Liver (tissue), 10 donors: ENCODE measurements at places on chromosomes 12 and 14.

- H3K4me1 ChIP-seq = peaks cover 9% of the 10 kb centered on the region
- H3K27ac ChIP-seq = no peak overlapping the region
- DNase-seq = no peak
- no peak overlapping the region for H3K4me3 ChIP-seq
- H3K27me3 ChIP-seq = no peaks in the 10 kb centered on the region
Measured at GRCh38 chr14:96793547-96793946, 3.6 kb upstream of the VRK1 start.

DNA sequence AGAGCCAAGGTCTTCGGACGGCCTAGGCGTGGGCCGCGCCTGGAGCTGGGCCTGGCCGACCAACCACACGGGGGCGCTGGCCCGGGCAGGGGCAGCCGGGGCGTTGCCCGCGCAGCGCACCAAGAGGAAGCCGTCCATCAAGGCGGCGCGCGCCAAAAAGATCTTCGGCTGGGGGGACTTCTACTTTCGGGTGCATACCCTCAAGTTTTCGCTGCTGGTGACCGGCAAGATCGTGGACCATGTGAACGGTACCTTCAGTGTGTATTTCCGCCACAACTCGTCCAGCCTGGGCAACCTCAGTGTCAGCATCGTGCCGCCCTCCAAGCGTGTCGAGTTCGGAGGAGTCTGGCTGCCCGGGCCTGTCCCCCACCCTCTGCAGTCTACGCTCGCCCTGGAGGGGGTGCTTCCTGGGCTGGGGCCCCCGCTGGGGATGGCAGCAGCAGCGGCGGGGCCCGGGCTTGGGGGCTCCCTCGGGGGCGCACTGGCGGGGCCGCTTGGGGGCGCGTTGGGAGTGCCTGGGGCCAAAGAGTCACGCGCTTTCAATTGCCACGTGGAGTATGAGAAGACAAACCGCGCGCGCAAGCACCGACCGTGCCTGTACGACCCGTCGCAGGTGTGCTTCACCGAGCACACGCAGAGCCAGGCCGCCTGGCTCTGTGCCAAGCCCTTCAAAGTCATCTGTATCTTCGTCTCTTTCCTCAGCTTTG, 4.4 kb upstream of the SHMT2 start:
- H3K27me3 ChIP-seq = no peaks in the 10 kb centered on the region
- no peak overlapping the region for H3K27ac ChIP-seq
- peaks cover 7% of the 10 kb centered on the region for H3K4me1 ChIP-seq
- peak; percentile 80 for DNase-seq
- H3K36me3 ChIP-seq = no peaks in the 10 kb centered on the region

- DNase-seq = no peak
- no peaks in the 10 kb centered on the region for H3K4me1 ChIP-seq
- no peaks in the 10 kb centered on the region for H3K36me3 ChIP-seq
Measured at GRCh38 chr14:75182821-75183220, 6.4 kb upstream of the TMED10 start.

DNA sequence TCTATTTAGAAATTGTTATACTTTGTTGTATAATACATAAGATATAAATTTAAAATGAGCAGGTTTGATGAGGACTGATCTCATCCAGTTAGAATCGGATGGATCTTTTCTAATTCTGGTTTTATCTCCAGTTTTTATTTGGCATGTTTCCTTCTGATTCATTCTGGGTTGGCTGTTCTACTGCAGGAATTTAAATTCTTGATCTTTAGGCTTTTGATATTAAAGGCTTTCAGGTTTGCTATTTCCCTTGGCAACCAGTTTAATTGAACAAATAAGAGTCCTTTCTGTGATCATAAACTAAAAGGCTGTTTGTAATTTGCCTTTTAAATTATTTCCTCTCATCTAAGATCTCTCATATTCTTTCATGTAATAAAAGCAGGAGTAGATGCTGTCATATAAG, 83.4 kb downstream of the PDE6H start:
- DNase-seq = no peak
- no peaks in the 10 kb centered on the region for H3K36me3 ChIP-seq
- no peaks in the 10 kb centered on the region for H3K4me1 ChIP-seq
- H3K27me3 ChIP-seq = no peaks in the 10 kb centered on the region

DNA sequence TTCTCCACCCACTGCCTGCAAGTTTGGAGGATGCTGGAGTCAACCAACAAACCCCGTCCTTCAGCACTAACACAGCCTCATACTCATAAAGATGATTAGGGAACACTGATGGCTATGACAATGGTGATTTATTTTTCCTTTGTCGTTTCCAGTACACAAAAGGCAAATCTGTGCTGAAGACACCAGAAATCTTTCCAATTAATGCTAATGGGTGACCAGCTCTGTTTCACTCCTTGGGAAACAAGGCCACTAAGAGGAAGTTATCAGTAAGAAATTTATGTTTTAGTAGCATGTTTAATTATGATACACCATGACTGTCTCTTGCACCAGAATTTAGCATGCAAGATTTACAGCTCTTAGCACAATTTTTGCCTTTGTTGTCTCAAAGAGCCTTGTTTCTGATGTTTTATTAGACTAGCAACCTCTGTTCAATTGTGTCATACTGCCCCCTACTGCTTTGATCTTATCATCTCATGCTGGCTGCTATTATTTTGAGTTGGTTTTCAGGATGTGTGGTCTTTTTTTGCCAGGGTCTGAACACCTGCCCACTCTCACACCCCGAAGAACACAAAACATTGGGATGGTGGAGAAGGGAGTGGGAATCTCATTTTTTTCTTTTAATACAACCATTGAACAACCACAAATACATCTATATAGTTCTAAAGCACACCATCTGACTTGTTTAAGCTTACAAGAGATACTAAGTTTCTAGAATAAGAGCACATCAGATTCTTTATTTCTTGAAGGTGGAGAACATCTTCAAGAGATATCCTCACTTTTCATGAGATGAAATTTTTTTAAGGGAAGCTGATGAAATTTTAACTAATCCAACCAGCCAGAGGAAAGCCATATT, 160.9 kb downstream of the SPTSSA start:
- H3K27me3 ChIP-seq = no peaks in the 10 kb centered on the region
- no peaks in the 10 kb centered on the region for H3K36me3 ChIP-seq

DNA sequence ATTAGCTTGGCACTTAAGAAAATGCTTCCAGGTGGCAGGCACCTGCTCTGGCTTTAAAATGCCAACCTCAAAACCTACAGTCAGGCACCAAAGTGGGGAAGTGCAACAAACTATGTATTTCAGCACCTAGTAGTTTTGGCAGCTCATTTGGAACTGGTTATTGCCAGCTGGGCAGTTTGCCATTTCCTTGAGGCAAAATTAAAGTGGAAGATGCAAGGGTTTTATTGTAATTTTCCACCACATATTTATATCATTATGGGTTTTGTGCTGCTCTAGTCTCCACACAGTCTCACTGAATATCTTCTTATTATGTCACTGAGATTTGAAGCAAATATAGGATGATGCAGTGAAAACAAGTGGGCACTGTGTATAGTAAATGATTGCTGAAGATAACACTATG, 117.0 kb downstream of the PRKD1 start:
- H3K36me3 ChIP-seq = no peaks in the 10 kb centered on the region
- no peaks in the 10 kb centered on the region for H3K4me1 ChIP-seq
- H3K27ac ChIP-seq = no peak overlapping the region

GRCh38 chr14:99807413-99808153, 14.4 kb downstream of the EML1 start:
- no peak overlapping the region for H3K4me3 ChIP-seq
- no peak overlapping the region for H3K27ac ChIP-seq
- no peaks in the 10 kb centered on the region for H3K27me3 ChIP-seq
- no peaks in the 10 kb centered on the region for H3K4me1 ChIP-seq
- H3K36me3 ChIP-seq = no peaks in the 10 kb centered on the region

- no peak overlapping the region for H3K27ac ChIP-seq
- no peaks in the 10 kb centered on the region for H3K27me3 ChIP-seq
- no peak overlapping the region for H3K4me3 ChIP-seq
- no peaks in the 10 kb centered on the region for H3K4me1 ChIP-seq
- H3K36me3 ChIP-seq = no peaks in the 10 kb centered on the region
Measured at GRCh38 chr12:66236969-66237368, 48.0 kb downstream of the IRAK3 start.

DNA sequence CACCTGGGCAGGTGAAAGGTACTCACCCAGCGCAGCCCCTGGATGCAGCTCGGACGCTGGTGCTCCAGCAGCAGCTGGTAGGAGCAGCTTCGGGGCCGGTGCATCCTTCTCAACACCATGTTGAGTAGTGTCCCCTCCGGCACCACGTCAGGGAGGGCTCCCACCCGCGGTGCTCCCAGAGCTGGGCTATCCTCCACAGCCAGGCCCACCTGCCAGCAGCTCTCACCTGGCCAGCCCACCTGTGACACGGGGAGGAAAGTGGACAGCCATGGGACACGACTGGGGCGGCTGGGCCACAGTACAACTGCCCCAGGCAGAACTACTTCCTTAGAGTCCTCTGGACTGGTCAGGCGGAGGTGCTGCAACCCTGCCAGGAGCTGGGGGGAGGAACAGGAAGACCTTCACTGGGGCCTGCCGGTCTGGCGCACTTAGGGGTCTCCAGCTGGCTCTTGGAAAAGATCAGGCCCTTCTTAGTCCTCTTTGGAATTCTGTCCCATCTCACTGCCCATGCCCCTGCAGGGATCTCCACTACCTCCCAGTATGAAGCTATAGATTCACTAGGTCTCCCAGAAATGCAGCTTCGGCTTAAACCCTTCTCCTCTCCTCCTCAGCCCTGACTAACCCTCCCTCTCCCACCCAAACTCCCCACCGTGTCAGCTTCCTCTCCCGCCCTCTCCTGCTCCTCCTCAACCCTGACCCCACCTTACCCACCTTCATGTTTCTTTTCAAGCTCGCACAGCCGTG, 668 bp downstream of the RAPGEF3 start:
- no peak overlapping the region for H3K4me3 ChIP-seq
- H3K4me1 ChIP-seq = no peaks in the 10 kb centered on the region
- DNase-seq = no peak
- no peaks in the 10 kb centered on the region for H3K27me3 ChIP-seq
- peak overlapping the region; percentile 35 for H3K27ac ChIP-seq

GRCh38 chr12:103571286-103571685, 15.8 kb upstream of the STAB2 start:
- no peak overlapping the region for H3K4me3 ChIP-seq
- no peak for DNase-seq
- H3K27ac ChIP-seq = no peak overlapping the region
- H3K36me3 ChIP-seq = no peaks in the 10 kb centered on the region
- no peaks in the 10 kb centered on the region for H3K27me3 ChIP-seq
- no peaks in the 10 kb centered on the region for H3K4me1 ChIP-seq

- DNase-seq = no peak
- no peaks in the 10 kb centered on the region for H3K4me1 ChIP-seq
- H3K27me3 ChIP-seq = peaks cover 2% of the 10 kb centered on the region
- H3K27ac ChIP-seq = no peak overlapping the region
- no peak overlapping the region for H3K4me3 ChIP-seq
Measured at GRCh38 chr12:34296143-34297041, 274.1 kb downstream of the ALG10 start.

DNA sequence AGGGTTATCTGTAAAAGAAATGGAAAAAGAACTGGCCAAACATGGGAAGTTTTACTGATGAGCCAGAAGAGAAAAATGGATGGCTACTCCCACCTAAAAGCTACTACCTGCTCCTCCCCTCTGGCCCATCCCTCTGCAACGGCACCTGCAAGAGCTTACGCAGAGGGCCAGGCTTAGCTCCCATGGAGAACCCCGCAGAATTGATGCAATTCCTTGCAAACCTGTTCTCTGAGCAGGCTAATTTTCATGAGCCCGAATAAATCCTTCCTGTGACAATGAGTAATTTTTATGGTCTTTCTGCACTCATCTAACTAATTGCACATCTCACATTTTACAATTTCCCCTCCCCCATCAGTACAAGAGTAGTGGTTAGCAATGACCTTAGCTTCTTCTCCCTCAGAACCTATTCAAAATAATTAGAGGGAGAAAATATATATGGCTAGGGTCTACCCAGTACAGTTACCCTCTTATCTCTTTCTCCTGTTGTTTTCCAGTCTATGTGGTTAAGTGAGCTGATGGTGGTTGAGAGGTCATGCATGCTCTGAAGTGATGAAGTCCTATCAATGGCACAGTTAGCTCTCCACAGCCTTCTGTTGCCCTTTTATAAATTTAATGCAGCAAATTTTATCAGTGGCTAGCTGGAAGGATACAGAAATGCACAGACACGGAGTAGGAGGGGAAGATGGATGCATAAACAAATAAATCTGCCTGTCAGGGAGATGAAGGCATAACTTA, 67.7 kb upstream of the NTF3 start:
- no peak overlapping the region for H3K4me3 ChIP-seq
- no peak overlapping the region for H3K27ac ChIP-seq

DNA sequence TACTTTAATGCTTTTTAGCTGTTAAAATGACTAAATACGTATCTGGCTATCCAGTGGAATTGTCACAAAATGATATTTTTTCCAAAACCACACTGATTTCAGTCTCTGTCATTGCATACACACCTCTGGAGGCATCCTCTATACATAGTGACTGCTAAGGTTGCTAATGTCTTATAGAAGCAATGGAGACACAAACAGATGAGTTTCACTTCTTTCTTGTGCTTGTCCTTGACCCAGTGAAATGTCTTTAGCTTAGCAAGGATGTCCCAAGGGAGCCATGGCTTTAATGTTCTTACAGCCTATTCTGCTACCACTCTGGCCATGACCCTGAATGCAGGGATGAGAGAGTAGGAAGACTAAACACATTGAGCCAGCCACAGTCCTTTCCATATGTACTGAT, 90.3 kb downstream of the TPH2 start:
- no peaks in the 10 kb centered on the region for H3K4me1 ChIP-seq
- H3K27ac ChIP-seq = no peak overlapping the region
- DNase-seq = no peak
- H3K4me3 ChIP-seq = no peak overlapping the region
- H3K36me3 ChIP-seq = no peaks in the 10 kb centered on the region
- no peaks in the 10 kb centered on the region for H3K27me3 ChIP-seq

- no peak for DNase-seq
- H3K4me3 ChIP-seq = no peak overlapping the region
- H3K4me1 ChIP-seq = no peaks in the 10 kb centered on the region
- H3K36me3 ChIP-seq = no peaks in the 10 kb centered on the region
- no peaks in the 10 kb centered on the region for H3K27me3 ChIP-seq
Measured at GRCh38 chr12:92436856-92437255, 265.9 kb upstream of the PLEKHG7 start.

GRCh38 chr12:84463741-84464495, 448.7 kb downstream of the SLC6A15 start:
- H3K4me1 ChIP-seq = no peaks in the 10 kb centered on the region
- DNase-seq = no peak
- H3K27ac ChIP-seq = no peak overlapping the region
- H3K4me3 ChIP-seq = no peak overlapping the region

GRCh38 chr14:56390859-56391258, 188.7 kb upstream of the TMEM260 start:
- H3K27me3 ChIP-seq = no peaks in the 10 kb centered on the region
- no peaks in the 10 kb centered on the region for H3K4me1 ChIP-seq
- no peaks in the 10 kb centered on the region for H3K36me3 ChIP-seq
- H3K27ac ChIP-seq = no peak overlapping the region
